ENCODE measurements at places on chromosomes 4 and X.

DNA sequence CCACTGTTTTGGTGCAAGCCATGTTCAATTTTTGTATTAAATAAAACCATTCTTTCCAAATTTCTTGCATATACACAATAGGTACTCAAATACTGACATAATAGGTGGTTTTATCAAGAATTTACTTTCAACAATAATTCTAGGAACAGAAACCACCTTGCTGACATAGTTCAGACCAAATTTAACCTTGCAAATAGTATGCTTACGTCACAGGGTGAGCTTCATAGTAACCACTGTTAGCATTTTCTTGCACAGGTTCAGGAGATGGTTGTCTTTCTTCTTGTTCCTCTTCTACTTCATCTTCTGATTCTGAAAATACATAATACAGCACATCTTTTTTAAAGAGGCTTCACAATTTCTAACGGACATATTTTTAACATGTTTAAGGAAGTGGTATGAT lies 17.6 kb downstream of the G3BP2 start:
- no peak for DNase-seq

- peak; percentile 35 for DNase-seq
These were observed 23.5 kb downstream of the TLR10 start for GRCh38 chr4:38759113-38759789.

DNA sequence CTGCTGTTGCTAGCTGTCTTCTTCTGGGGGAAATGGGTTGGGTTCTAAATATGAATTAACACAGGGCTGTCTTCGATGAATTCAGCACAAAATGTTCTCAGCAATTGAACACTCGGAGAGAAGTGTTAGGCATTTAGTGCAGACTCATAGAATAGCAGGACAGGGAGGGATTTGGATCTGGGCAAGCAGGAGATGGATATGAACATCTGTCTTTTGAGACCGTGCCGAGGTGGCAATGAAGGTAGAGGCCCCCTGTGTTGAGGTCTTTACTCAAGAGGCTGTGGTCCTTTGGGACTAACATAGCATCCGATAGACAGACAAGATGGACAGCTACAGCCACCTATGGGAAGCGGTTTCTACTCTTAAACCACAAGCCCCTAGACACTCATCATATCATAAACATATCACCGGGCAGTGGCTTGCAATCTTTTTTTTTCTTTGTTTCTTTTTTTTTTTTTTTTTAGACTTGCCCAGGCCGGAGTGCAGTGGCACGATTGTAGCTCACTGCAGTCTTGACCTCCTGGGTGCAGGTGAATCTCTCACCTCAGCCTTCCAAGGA lies 6.7 kb downstream of the CD99 start:
- no peak for DNase-seq

DNA sequence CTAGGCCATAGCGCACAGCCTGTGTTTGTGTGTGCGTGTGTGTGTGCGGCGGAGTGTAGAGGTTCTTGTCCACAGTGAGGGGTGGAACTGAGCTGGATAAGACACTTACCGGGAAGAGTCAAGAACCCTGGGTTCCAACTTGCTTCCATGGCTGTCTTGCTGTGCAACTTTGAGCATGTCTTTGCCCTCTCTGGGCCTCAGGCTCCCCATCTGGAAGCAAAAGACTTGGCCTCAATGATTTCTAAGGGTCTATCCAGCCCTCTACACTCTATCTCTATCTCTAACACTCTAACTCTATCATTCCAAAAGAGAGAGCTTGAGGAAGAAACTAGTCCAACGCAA lies 121.3 kb upstream of the PJA1 start:
- DNase-seq, result no peak

All from effector memory CD8-positive, alpha-beta T cell (primary cell).